ENCODE measurements at places on chromosomes 4 and X. TPM values are rescaled to one million over a fixed set of nuclear protein-coding genes. Genes with fewer than 3 reads are reported as not detected.
A peak's percentile ranks its signal among the peaks of the same experiment; 100 is the strongest.

KDR gene
- total RNA-seq, result 28.9 TPM

- H3K27ac ChIP-seq, result no peak overlapping the region
- no peaks in the 10 kb centered on the region for H3K27me3 ChIP-seq
- no peaks in the 10 kb centered on the region for H3K36me3 ChIP-seq
These were observed 547.5 kb downstream of the NLGN4X start for GRCh38 chrX:5681159-5681558.

DNA sequence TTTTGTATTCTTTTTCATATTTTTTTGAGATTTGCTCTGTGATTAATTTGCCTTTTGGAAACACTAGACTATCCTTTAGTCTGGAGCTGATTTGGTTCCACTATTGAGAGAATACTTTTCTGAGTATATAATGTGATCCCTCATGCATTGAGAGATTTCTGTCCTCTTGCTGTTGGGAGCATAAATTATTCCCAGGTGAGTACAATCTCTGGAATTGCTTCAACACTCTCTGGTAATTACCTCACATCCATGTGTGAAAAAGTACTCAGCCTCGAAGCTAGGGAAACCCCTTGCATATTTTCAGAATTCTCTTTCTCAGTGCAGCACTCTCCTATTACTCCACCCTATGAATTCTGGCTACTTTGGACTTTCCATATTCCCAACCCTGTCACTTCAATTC, 550.0 kb downstream of the RAPGEF2 start:
- H3K27ac ChIP-seq, result no peak overlapping the region
- no peak for DNase-seq
- H3K4me1 ChIP-seq, result no peaks in the 10 kb centered on the region
- no peaks in the 10 kb centered on the region for H3K36me3 ChIP-seq

DNA sequence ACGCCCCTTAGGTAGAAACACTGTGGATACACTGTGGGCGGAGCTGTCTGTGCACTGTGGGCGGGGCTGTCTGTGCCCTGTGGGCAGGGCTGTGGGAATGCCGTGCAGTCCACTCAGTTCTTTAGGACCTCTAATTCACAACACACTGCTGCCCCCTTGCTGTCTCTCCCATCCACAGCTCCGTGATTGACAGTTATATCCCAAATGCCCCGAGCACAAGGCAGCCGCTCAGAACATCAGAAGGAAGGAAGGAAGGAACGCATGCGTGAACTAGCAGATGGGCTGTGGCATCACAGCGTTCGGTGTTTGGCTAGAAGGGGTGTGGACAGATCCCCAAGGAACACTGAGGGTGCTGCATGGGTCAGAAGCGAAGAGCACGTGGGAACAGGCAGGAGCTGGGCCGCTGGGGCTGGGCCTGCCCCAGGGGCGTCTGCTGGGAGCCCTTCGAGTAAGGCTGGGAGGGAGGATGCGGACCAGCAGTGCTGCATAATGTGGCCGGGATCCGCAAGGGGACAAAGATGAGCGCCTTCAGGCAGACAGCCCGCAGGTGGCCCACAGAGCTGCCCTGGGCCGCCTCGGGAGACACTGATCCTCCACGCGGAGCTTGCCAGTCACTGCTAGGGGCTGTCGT, 29.8 kb downstream of the ACOX3 start:
- no peak overlapping the region for H3K4me3 ChIP-seq
- peak; percentile 70 for DNase-seq
- H3K27ac ChIP-seq, result no peak overlapping the region
- peaks cover 4% of the 10 kb centered on the region for H3K36me3 ChIP-seq
- H3K27me3 ChIP-seq, result no peaks in the 10 kb centered on the region

GRCh38 chrX:77628294-77629025, 157.6 kb downstream of the ATRX start:
- no peaks in the 10 kb centered on the region for H3K4me1 ChIP-seq
- no peak for DNase-seq
- no peaks in the 10 kb centered on the region for H3K36me3 ChIP-seq
- no peak overlapping the region for H3K4me3 ChIP-seq
- H3K27me3 ChIP-seq, result no peaks in the 10 kb centered on the region

EDNRA gene
- total RNA-seq, result 27.4 TPM

DNA sequence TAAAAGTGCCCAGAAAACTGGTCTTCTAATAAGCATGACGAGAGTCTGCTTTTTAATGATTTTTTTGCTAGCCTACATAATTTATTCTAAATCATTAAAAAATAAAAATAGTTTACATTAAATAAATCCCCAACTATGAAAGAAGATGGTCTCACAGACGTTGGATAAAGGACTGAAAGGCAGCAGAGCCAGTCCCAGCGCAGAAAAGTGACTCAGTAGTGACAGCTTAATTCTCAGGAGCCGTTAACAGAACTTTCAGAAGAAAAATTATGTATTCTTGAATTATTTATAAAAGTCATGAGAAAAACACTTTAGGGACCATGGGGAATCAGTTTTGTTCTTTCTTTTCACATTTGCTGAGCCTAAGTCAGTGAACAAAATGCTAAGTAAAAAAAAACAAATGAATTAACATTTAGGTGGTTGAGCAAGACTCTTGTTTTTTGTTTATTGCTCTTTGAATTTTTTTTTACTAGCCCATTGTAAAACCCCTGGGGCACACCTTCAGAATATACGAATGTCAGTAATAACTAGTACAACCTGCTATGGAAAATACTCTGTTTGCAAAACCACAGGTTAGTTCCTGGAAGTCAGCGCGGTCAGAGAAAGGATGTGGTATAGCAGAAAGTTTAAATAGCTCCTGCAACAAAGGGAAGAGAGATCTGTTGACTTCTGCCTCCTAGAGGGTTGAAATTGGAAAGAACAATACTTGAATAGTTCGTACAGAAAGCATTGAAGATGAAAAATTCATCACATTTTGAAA, 50.4 kb upstream of the CCDC160 start:
- no peak overlapping the region for H3K4me3 ChIP-seq
- no peaks in the 10 kb centered on the region for H3K4me1 ChIP-seq
- DNase-seq, result no peak
- no peak overlapping the region for H3K27ac ChIP-seq
- no peaks in the 10 kb centered on the region for H3K36me3 ChIP-seq
- H3K27me3 ChIP-seq, result no peaks in the 10 kb centered on the region

DNA sequence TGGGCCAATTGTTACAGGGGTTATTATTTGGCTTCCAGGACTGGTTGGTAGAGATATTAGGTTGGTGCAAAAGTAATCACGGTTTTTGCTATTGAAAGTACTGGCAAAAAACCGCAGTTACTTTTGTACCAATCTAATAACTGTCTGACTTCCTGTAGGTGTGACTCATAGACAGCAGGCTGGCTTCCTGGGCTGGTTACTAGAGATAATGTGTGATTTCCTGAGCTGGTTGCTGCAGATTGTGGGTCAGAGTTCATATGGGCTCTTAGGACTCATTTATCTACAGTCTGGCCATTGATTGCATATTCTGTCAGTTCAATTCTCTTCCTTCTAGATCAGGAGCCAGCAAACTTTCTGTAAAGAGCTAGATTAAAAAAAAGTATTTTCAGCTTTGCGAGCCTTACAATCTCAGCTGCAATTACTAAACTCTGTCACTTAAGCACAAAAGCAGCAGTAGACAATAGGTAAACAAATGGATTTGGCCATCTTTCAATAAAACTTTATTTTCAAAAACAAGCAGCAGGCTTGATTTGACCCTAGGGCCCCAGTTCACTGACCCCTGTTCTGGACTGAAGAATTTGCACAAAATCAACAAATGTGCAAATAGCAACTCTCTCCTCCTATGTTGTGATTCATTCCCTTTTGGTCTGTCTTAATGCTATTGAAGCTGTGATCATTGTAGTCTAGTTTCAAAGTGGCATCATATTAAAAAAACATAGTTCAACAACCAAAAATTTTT, 50.8 kb upstream of the BOD1L1 start:
- no peak overlapping the region for H3K4me3 ChIP-seq
- H3K36me3 ChIP-seq, result no peaks in the 10 kb centered on the region
- H3K27ac ChIP-seq, result no peak overlapping the region
- H3K4me1 ChIP-seq, result no peaks in the 10 kb centered on the region
- no peak for DNase-seq

DNA sequence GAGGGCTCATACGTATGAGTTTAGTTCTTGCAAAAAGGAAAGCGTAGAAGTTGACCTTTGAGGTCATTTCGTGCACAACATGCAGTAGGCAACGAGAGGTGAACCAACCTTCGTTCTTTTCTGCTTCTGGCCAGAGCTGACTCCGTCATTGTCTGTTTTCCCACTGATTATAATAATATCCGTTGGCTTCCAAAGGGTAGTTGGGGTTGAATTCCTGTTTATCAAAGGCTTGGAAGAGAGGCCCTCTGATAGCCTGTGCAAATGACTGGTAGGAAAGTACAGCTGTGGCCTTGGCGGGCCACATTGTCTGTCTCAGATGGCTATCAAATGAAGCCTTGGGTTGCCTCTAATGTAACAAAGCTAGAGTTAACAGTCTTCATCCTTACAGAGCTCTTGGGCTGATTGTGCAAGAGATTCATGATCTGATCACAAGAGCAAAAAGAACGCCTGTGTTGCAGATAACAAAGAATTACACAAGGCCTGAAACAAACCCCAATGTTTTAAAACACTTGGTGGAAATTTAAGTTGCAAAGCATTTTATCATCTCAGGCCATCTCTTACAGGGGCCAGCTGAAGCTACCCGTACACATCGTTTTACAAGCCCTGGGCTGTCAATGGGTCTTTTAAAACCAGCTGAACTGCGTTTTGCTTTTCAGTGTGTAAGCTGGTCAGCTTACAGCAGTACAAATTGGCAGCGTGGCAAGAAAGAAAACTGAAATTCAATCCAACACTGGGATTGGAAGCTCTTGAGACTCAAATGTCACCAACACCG, 46.1 kb upstream of the FAM9C start:
- H3K27me3 ChIP-seq, result no peaks in the 10 kb centered on the region
- peak overlapping the region; percentile 19 for H3K27ac ChIP-seq
- H3K4me1 ChIP-seq, result peaks cover 25% of the 10 kb centered on the region
- no peak for DNase-seq
- H3K4me3 ChIP-seq, result no peak overlapping the region
- H3K36me3 ChIP-seq, result no peaks in the 10 kb centered on the region

- H3K36me3 ChIP-seq, result no peaks in the 10 kb centered on the region
- H3K27me3 ChIP-seq, result no peaks in the 10 kb centered on the region
- H3K27ac ChIP-seq, result no peak overlapping the region
These were observed 244.7 kb downstream of the PACRGL start for GRCh38 chr4:20944961-20945360.

- peaks cover 21% of the 10 kb centered on the region for H3K4me1 ChIP-seq
- H3K4me3 ChIP-seq, result no peak overlapping the region
- no peak for DNase-seq
- no peaks in the 10 kb centered on the region for H3K27me3 ChIP-seq
- no peaks in the 10 kb centered on the region for H3K36me3 ChIP-seq
- peak overlapping the region; percentile 49 for H3K27ac ChIP-seq
These were observed 81.6 kb downstream of the RASL11B start for GRCh38 chr4:52943677-52944076.

GRCh38 chrX:2559124-2559523, 58.3 kb upstream of the DHRSX start:
- no peaks in the 10 kb centered on the region for H3K27me3 ChIP-seq
- DNase-seq, result no peak
- H3K27ac ChIP-seq, result no peak overlapping the region
- H3K36me3 ChIP-seq, result no peaks in the 10 kb centered on the region

DNA sequence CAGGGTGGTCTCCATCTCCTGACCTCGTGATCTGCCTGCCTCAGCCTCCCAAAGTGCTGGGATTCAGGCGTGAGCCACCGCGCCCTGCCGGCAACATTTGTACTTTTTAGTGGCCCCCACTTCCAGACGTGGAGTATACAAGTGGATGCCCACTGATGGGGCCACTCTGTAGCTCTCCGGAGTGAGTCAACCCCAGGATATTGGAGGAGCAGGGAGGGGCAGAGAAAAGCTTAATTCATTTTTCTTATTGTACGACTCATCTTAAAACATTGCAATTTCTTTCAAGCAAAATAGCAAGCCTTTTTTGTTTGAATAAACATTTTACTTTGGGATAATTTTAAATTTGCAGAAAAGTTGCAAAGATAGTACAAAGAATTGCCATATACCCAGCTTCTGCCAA, 34.6 kb downstream of the FAM9C start:
- H3K27ac ChIP-seq, result no peak overlapping the region
- H3K27me3 ChIP-seq, result no peaks in the 10 kb centered on the region
- H3K36me3 ChIP-seq, result no peaks in the 10 kb centered on the region
- no peak for DNase-seq

AP1S2 gene
- 145 TPM for total RNA-seq

GRCh38 chrX:138890491-138890890, 179.0 kb upstream of the FGF13 start:
- no peaks in the 10 kb centered on the region for H3K4me1 ChIP-seq
- no peak overlapping the region for H3K27ac ChIP-seq
- H3K27me3 ChIP-seq, result peaks cover 7% of the 10 kb centered on the region
- H3K4me3 ChIP-seq, result no peak overlapping the region

- no peaks in the 10 kb centered on the region for H3K36me3 ChIP-seq
- H3K27ac ChIP-seq, result no peak overlapping the region
- no peaks in the 10 kb centered on the region for H3K4me1 ChIP-seq
- no peak for DNase-seq
These were observed 101.4 kb upstream of the RAB40AL start for GRCh38 chrX:102835504-102836146.

DNA sequence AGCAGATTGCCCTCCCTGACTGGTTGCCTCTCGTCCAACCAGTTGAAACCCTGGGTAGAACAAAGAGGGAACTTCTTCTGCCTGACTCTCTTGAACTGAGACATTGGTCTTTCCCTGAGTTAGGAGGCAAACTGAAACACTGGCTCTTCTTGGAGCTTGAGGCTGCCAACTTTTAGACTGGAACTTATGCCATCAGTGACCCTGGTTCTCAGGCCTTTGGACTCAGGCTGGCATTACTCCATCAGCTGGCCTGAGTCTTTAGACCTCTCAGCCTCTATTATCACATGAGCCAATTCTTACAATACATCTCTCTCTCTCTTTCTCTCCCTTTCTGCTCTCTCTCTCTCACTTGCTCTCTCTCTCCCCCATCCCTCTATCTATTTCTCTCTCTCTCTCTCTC, 86.4 kb downstream of the EMCN start:
- no peaks in the 10 kb centered on the region for H3K36me3 ChIP-seq
- DNase-seq, result no peak
- no peaks in the 10 kb centered on the region for H3K4me1 ChIP-seq
- H3K27me3 ChIP-seq, result no peaks in the 10 kb centered on the region

DNA sequence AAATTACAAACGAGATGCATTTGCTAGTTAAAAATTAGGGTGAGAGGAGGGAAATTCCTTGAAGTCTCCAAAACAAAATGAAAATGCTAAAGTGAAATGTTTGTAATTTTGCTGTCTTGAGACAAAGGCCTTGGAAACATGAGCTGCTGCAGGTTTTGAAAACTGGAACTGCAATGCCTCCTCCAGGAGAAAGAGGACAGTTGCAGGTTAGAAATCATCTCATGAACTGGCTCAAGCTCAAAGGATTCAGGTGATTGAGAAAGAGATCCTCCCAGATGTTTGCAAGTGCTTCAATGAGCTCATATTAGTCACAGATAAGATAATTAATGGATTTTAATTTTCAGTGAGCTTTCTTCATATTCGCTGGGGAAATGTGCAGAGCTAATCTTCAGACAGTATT, 32.4 kb downstream of the SMPX start:
- H3K4me3 ChIP-seq, result no peak overlapping the region
- peaks cover 7% of the 10 kb centered on the region for H3K4me1 ChIP-seq
- peaks cover 9% of the 10 kb centered on the region for H3K27me3 ChIP-seq
- no peak for DNase-seq
- peak overlapping the region; percentile 39 for H3K27ac ChIP-seq
- no peaks in the 10 kb centered on the region for H3K36me3 ChIP-seq

All from heart right ventricle (tissue), 16 donors.